ENCODE measurements at places on chromosomes 1 and 21.

- DNase-seq = peak; percentile 82
Measured at GRCh38 chr1:10694274-10694632, 102.2 kb downstream of the CASZ1 start.

DNA sequence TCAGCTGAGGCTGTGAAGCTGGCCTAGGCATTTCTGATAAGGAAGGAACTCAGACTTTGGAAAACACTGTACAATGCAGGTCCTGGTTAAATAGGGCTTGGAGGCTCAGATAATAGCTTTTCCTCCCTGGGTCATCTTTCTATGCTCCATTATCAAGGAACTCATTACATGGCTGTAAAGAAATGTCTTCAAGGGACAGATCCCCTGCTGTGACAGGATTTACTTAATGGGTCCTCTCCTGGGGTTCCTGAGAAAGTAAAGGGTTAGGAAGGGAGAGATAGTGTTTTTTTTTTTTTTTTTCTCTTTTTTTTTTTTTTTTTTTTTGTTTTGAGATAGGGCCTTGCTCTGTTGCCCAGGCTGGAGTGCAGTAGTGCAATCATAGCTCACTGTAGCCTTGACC, 14.1 kb upstream of the SVBP start:
- DNase-seq = no peak

GRCh38 chr1:166980818-166981217, 5.5 kb upstream of the ILDR2 start:
- DNase-seq = peak; percentile 77

DNA sequence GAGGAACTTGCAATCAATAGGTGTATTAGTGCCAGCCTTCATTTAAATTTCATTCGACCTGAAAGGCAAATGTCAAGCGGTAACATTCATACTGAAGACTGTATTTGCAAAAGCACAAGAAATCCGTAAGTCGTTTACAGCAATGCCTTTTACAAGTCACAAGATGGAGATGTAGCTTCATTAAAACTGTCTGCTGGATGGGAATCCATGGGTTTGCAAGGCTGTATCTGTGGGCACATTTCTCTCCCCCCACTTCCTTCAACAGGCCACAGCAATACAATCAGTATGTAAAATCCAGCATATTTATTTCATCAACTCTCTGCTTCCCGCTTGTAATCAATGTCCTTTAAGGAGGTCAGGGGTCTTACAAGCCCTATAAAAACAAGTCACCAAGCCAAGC, 147.1 kb downstream of the SLC45A1 start:
- no peak for DNase-seq

DNA sequence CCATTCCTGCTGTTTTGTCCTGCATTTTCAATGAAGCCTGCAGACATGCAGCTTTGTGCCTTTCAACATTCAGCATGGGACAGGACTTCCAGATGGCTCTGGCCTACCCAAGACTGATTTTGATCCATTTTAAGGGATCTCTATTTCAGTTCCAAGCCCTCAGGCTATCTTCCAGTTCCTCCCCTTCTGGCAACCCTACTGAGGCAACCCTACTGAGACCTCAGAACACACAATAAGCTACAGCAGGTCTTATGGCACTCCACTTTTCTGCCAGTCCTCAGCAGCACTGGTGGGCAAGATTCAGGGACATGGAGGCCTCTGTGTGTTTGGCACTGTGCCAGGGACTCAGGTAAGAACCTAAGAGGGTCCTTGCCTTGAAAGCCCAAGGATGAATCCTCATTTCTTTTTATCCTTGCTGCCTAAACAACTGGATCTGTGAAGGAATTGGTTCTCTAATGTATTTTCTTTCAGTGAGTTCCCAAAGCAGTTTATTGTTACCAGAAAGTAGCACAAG, 50.7 kb downstream of the MAB21L3 start:
- DNase-seq = no peak

DNA sequence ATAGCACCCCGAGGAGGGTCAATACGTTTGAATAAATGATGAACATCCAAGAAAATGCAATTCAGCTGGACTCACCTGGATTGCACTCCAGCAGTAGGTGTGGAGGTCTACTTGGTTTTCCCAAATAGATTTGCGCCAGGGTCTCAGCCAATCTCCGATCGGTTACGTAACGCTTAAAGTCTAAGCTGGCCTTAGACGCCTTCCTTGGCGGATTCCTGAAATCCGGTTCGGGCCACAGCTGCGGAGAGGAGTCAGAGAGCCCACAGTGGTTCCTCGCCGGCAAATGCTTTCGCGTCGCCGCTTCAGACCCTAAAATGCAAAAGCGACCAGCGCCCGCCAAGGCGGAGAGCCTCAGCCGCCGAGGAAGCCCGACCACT, 322 bp downstream of the TFB2M start:
- DNase-seq = peak; percentile 16

GRCh38 chr21:36156815-36157670, at the start of gene DOP1B:
TSS of gene DOP1B (plus strand) at chr21:36156824. CDS start at chr21:36164734, 7,910 bp downstream.
- DNase-seq = peak; percentile 55

DNA sequence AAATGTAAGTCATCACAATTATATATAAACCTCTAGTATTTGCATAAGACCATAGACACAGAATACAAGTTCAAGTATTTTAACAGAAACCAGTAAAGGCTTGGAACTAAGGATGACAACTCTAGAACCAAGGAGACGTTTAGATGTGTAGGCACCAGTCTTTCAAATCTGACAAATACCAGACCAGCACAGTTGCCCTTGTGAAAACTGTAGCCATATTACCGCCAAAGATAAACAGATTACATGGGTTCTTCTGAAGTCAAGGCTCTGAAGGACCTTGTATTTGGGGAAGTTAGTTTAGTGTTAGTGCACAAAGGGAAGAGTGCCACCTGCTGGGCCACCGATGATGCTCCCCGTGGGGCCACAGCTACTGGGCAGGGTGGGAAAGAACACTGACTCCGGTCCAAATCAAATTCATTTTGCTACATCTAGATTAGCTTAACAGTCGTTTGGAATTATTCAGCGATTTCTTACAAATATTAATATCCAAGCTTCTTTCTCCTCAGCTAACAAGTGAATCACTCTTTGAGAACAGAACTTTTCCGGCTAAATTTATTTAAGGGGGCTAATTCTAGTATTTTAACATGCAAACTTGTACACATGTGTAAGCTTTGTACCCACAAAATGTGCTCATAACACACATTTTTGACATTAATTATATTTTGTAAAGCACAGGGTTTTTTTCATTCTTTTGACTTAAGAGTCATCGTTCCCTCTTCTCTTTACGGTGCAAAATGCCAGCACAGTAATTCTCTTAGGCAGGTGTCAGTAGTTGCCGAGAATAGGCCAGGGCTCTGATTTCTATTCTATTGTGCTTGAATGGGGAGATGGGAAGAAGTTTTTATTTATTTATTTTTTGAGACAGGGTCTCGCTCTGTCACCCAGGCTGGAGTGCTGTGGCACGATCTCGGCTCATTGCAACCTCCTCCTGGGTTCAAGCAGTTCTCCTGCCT, 8.0 kb upstream of the NIBAN1 start:
- peak; percentile 78 for DNase-seq

DNA sequence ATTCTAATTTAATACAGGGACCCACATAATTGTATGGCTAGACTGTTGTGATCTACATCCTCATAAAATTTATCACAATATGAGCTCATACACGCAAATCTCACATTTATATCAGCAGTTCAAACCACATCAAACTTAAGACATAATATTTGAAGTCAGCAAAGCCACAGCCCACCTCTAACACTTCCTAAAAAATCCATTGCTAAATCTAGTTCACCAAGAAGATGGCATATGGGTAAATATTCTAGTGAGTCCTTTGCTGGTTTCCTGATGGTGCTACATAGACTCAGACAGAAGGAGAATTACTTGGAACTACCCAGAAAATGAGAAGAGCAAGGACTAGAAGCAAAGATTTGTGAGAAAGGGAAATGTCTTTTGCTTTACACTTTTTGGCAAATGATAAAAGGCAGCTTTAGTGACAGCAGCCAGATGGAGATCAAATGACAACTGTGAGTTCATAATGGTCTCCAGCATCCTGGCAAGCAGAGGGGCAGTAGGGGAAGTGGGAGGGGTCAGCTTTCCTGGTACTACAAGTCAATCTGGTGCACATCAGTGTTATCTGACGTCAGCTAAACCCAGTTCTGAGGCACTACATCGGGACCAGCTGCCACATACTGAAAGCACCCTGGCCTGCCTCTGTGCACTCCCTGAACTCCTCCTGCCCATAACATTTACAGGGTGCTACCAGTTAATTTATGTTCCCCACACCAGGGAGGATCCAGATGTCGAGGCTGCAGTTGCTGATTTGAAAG, 10.6 kb upstream of the GADD45A start:
- peak; percentile 74 for DNase-seq

DNA sequence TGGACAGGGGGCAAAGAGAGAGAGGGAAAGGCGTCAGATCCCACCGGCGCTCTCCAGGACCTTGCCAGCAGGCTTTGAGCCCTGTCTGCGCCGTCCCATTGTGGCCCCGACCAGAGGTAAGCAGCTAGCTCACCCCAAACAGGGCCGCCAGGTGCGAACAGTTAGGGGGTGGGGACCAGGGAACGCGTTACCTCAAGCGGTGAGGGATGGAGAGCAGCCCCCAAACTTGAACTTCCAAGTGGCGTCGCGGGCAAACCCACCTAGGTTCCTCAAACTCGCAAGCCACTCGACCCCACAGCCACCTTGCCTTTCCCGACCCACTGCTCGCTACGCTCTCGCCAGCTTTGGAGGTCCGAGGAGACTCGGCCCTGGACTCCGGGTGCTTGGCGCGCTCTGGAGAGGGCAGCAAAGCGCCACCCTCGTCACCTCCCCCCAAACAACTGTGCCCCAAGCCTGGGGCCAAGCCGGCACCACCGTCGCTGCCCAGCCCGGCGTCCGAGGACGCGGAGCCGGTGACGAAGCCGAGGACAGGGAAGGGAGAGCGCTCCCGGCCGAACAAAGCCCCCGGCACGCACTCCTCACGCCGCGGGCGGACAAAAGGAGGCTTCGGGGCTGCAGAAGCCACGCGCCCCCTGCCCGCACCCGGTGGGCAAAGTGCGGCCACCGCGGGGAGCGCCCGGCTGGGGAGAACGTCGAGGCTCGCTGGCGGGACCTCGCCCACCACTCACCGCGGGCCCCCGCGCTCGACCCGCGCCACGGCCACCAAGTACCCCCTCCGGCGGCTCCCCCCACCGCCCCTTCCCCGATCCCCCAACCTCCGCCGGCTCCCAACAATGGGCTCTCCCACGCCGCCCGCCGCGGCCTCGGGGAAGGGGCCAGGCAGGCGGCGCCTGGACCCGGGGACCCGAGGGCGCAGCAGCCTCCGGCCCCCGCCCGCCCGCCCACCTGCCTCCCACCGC, 976 bp downstream of the SSBP3 start:
- peak; percentile 19 for DNase-seq

DNA sequence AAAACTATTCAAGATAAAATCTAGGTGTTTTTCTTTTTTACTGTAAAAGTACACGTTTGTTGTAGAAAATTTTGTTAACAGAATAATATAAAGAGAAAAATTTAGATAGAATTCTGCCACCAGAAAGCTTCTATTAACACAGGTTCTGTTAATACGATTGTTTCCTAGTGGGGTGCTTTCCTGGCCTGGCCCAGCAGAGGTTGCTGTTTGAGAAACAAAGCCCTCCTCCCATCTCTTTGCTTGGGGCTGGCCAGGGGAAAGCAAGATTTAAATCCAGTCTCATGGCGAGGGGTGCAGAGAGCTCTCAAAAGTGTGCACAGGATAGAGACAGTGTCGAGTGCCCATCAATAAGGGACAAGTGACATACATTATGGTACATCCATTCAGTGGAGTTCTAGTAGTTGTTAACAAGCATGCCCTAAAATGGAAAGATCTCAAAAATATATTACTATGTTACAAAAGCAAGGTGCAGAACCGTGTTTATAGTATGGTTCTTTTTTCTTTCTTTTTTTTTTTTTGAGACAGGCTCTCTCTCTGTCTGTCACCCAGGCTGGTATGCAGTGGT, 14.6 kb upstream of the ACBD3 start:
- no peak for DNase-seq

- DNase-seq = peak; percentile 48
Measured at GRCh38 chr1:41242342-41243078, 404 bp upstream of the SCMH1 start.

- DNase-seq = no peak
Measured at GRCh38 chr1:60920561-60920960, 161.8 kb upstream of the NFIA start.

GRCh38 chr21:25934771-25935224, 200.0 kb downstream of the GABPA start:
- DNase-seq = no peak

- no peak for DNase-seq
Measured at GRCh38 chr1:91741301-91741700, 144.7 kb downstream of the TGFBR3 start.

- no peak for DNase-seq
Measured at GRCh38 chr1:173590557-173590956, 12.3 kb downstream of the SLC9C2 start.

- no peak for DNase-seq
Measured at GRCh38 chr1:197781968-197782721, 6.9 kb upstream of the DENND1B start.

DNA sequence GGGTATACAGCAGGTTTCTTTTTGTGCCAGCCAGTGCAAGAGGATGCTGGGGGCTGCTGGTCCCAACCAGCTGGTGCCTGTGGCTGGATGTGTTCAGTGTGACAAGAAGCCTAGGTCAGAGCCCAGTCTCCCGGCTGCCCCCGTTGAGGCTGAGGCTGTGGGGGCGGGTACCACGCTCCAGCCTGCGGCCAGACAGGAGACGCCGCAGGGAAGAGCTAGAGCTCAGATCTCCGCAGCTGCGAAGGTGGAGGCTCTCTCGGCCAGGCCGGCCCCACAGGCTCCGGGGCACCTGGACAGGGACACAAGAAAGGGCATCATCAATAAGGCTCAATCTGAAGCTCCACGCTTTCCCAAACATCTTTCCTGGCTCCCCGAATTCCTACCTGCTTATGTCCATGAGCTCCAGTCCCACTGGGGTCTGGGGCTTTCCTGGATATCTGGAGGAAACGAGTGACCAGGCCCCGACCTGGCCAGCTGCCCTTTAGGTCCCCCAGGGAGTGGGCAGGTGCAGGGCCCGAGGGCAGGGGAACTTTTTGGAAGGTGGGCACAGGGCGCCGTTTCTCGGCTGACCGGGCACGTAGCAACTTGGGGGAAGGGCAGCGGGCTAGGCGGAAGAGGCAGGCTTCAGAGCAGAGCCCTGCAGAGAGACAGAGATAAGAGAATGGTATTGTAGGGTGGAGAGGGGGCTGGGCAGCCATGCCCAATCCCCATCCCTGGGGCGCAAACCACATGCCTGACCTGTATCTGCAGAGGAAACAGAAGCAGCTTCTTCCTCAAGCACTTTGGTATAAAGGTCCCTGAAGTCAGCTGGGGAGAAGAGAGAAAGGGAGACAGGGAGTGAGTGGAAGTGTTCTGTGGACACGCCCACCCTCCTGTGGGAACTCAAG, 7.4 kb downstream of the ENTREP3 start:
- no peak for DNase-seq

DNA sequence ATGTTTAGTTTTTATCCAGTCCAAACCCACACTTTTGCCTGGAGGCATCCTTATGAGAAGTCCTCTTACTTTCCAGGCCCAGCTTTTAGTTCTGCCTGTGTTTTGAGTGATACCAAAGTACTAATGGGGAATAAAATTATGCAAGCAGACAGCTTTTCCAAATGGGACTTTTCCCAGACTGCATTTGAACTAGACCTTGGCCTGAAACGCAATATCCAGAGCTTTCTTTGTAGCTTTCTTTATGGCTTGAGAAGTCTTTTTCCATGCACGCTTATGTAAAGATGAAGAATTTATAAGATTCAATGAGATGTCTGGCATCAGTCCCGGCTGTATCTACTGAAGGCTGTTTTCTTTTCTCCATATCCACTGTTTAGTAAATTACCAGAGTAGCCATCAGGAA, 236.6 kb upstream of the RAB4A start:
- DNase-seq = no peak

- no peak for DNase-seq
Measured at GRCh38 chr1:16727190-16728111, 12.9 kb upstream of the RNU1-4 start.

GRCh38 chr1:20370698-20371097, 80.0 kb downstream of the VWA5B1 start:
- DNase-seq = peak; percentile 69

Data from NCI-H1105 treated with DMSO at 0.1 percent for 48 hours (cell line).